ENCODE measurements at places on chromosomes 1 and 21. TPM values are rescaled to one million over a fixed set of nuclear protein-coding genes. Genes with fewer than 3 reads are reported as not detected.

TUFT1 gene
- 8.5 TPM for total RNA-seq

BSND gene
- not detected for total RNA-seq

SCAMP3 gene
- 43.9 TPM for total RNA-seq

UMODL1 gene
- total RNA-seq = 0.12 TPM

CD84 gene
- total RNA-seq = not detected

GPR89B gene
- 23.4 TPM for total RNA-seq

ATAD3C gene
- total RNA-seq = not detected

LRRC39 gene
- 0.44 TPM for total RNA-seq

CITED4 gene
- total RNA-seq = 3.3 TPM

DFFB gene
- total RNA-seq = 10.5 TPM

ISG20L2 gene
- total RNA-seq = 5.0 TPM

FOXO6 gene
- total RNA-seq = under 0.01 TPM

MAP3K21 gene
- total RNA-seq = 1.7 TPM

CAMK2N1 gene
- total RNA-seq = 28.9 TPM

SPATA46 gene
- not detected for total RNA-seq

PGLYRP4 gene
- total RNA-seq = not detected

KIF17 gene
- 4.6 TPM for total RNA-seq

OR2T29 gene
- total RNA-seq = not detected

ADORA3 gene
- not detected for total RNA-seq

PTPN7 gene
- total RNA-seq = under 0.01 TPM

SLC9C2 gene
- total RNA-seq = not detected

NBPF1 gene
- total RNA-seq = 79.2 TPM

GJB5 gene
- not detected for total RNA-seq

CELA2B gene
- total RNA-seq = not detected

F11R gene
- total RNA-seq = 2.2 TPM

RNU1-4 gene
- 2,224 TPM for total RNA-seq

RASSF5 gene
- 0.50 TPM for total RNA-seq

C21orf58 gene
- total RNA-seq = 4.5 TPM

CGN gene
- 0.11 TPM for total RNA-seq

FAM110D gene
- under 0.01 TPM for total RNA-seq

PWP2 gene
- 35.6 TPM for total RNA-seq

CDA gene
- total RNA-seq = 4.0 TPM

COL8A2 gene
- total RNA-seq = 12.5 TPM

CLDN17 gene
- total RNA-seq = not detected

MPZ gene
- total RNA-seq = 0.87 TPM

KIAA1614 gene
- total RNA-seq = 6.5 TPM

COL11A1 gene
- total RNA-seq = 121 TPM

KCNT2 gene
- 1.8 TPM for total RNA-seq

ITLN2 gene
- not detected for total RNA-seq

LRRC7 gene
- not detected for total RNA-seq

SLC35F3 gene
- total RNA-seq = 0.12 TPM

DCST1 gene
- total RNA-seq = not detected

SLAMF6 gene
- total RNA-seq = not detected

TDRD5 gene
- total RNA-seq = under 0.01 TPM

NID1 gene
- total RNA-seq = 113 TPM

TRIM17 gene
- total RNA-seq = 0.33 TPM

LENEP gene
- total RNA-seq = not detected

IRF6 gene
- 0.62 TPM for total RNA-seq

NPHS2 gene
- total RNA-seq = not detected

KLHDC8A gene
- not detected for total RNA-seq

FAM131C gene
- total RNA-seq = 0.33 TPM

ZNF683 gene
- total RNA-seq = not detected

MROH9 gene
- under 0.01 TPM for total RNA-seq

SPRR1B gene
- total RNA-seq = not detected

PLEKHA6 gene
- 1.2 TPM for total RNA-seq

UBE2U gene
- total RNA-seq = not detected
